Naive thymus-derived CD4-positive, alpha-beta T cell (primary cell): ENCODE measurements at places on chromosomes 2 and 18. TPM values are rescaled to one million over a fixed set of nuclear protein-coding genes. Genes with fewer than 3 reads are reported as not detected.

The FBXO36 gene
- 0.77 and 0.79 TPM in 2 replicates for total RNA-seq

The ASTL gene
- 0.38 and 0.73 TPM in 2 replicates for total RNA-seq

The CDH20 gene
- not detected in 2 replicates for total RNA-seq

The SLC30A3 gene
- total RNA-seq: not detected

The TBR1 gene
- 0.02 TPM in 1 of 2 replicates, not detected in the other for total RNA-seq

The SLC4A5 gene
- total RNA-seq: 14.8 TPM

The EMILIN2 gene
- total RNA-seq: 51.1 TPM

The CD28 gene
- total RNA-seq: 224 TPM
